ENCODE measurements at places on chromosomes 3 and 15.

DNA sequence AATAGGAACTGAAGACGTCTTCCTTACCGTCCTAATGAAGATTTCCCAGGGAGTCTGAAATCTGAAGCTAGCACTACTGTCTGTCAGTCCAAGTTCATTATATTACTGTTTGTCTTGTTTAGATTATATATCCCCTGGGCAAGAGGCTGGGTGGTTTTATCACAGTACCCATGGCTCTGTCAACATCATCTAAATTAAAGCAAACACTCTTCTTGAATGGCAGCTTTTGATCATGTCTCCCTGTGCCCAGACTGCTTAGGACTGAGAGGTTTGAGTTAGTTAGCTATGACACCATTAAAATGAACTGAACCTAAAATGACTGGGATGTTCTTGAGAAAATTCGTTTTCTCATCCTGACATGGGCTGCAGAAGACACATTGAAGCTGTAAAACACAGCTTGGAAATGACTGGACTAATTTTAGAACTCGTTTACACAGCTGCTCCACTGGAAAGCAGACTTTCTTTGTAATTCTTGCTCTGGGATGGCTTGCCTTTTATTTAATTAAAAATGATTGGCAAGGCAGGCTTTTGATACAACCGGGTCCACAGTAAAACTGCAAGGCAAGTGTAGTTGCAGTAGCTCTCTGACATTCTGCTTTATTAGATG is 243.5 kb downstream of the MFSD1 start:
- DNase-seq, result peak; percentile 52

DNA sequence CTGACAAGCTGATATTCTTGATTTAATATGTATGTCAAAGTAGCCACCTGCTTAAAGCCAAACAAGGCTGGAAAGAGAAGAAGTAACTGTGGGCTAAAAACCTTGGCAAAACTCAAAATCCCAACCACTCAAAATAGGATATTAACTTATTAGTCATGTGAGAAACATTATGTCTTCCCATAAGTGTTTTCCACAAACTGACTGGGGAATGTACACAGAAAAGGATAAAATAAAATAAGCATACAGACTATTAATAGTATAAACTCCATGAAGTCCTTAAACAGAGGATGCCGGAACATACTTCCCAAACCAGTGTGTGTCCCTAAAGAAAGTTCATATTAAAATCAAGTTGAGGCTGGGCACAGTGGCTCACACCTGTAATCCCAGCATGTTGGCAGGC is 263.7 kb upstream of the THBS1 start:
- no peak for DNase-seq

DNA sequence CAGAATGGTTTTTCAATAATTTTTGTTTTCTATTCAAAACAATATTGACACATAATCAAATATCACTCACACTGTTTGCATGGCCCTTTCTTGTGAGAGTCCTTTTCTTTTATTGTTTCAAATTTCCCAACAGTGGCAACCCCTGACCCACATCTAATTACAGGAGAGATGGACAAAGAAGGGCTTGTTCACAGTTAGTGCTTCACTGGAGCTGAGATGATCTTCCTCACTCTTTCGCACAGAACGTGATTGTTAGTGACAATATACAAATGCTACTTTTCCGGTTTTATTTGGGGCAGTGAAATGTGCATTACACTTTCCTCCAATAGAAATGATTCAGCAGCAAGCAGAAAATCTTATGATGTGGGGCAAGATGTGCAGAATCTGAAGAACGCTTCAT is 38.6 kb upstream of the TTC14 start:
- no peak for DNase-seq

DNA sequence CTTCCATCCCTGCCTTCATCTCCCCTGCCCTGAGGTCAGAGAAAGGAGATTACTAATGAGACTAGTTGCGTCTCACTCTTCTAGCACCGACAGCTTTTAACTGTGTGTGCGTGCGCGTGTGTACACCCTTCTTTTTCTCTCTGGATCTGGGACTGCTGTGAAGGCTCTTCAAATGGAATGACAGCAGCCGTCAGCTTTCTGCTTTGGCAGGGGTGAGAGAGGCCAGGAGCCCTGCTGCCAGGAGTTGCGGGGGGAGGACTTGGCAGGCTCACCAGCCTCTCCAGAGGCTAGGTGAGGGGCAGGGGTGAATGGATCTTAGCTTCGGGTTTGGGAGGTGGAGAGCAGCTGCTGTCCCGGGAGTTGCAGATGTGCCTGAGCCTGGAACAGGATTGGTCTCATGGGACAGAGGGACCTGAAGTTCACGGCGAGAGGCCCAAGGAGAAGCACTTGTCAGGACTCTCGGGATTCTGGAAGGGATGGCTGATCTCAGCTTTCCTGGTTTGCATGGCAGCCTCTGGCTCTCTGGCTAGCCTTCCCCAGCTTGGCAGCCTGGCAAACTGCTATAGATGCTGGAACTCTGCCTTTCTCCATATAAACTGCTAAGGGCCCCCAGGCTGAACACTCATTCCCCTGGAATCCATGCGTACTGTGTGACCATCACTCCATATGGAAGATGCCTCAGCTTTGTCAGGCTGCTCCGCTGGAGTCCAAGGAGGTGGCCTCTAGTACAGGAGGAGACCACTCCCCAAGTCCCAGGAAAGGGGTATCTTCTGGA is 16.6 kb downstream of the TEX264 start:
- no peak for DNase-seq

DNA sequence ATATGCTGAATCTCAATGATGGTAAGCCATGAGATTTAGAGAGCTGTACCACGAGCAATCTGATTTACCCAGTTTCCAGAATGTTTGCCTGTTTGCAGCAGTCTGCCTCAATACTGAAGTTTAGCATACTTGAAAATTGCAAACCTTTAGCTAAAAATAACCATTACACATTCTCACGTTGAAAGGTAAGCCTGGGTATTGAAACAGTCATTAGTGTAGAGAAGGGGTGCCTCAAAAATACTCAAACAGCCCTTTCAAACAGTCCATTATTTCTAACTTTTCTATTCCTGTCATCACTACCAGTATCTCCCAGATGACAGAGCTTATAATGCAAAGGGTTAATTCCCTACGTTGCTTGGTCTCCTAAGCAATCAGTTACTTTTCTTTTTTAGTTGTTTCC is 111.8 kb upstream of the MBNL1 start:
- no peak for DNase-seq

DNA sequence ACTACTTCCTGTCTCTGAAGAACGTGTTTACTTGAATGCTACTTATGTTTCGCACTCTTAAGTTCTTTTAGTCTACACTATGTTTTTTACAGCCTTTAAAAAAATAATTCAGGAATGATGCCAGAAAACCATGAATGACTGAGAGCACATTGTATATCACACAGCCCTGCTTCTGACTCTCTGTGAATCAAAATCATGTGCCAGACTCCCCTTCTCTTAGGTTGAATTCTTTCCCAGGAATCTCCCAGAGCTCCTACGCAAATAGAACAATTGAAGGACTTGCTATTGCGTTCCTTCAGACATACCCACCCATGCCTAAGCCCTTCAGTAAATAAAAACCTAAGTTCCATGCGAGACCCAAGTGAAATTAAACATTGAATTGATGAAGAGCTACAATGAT is 782.0 kb upstream of the ALCAM start:
- DNase-seq, result no peak

- no peak for DNase-seq
Observed at GRCh38 chr3:67018105-67018788, 20.1 kb downstream of the KBTBD8 start.

DNA sequence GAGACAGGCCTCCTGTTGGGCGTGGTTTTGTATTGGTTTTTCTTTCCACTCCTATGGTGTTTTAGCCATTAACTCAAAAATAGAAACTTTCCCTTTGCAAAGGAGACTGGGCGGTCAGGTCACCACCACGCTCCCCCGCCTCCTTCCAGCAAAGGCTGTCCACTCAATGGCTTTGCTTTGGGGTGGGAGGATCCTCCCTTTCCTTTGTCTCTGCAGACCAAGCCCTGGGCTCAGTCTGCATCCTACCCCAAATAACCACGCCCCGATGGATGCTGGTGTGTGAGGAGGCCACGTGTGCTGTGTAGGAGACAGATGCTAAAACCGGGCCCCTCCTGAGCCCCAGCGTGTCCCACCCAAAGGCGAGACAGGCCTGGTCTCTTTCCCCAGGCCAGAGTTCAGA is 68.5 kb downstream of the GRIP2 start:
- no peak for DNase-seq

- no peak for DNase-seq
Observed at GRCh38 chr15:52856286-52856685, 66.2 kb upstream of the ONECUT1 start.

GRCh38 chr3:134336587-134336986 is 37.7 kb downstream of the AMOTL2 start:
- DNase-seq, result no peak

DNA sequence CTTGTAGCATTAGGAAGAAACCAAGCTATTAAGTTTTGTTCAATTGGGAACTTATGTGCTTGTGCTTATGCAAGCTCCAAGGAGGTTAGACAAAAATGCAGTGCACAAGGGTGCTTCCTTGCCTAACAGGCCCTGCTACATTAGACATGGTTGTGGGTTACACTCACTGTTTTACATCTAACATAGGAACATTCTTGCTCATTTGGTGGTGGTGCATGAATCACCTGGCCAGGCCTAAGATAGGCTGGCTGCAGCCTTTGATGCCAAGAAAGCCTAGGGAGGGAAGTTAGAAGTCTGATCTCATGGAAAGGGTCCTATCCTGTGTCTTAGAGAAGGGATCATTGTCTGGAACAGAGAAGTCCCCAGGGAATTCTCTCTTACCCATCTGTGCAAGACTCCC is 43.5 kb downstream of the CA12 start:
- DNase-seq, result no peak

DNA sequence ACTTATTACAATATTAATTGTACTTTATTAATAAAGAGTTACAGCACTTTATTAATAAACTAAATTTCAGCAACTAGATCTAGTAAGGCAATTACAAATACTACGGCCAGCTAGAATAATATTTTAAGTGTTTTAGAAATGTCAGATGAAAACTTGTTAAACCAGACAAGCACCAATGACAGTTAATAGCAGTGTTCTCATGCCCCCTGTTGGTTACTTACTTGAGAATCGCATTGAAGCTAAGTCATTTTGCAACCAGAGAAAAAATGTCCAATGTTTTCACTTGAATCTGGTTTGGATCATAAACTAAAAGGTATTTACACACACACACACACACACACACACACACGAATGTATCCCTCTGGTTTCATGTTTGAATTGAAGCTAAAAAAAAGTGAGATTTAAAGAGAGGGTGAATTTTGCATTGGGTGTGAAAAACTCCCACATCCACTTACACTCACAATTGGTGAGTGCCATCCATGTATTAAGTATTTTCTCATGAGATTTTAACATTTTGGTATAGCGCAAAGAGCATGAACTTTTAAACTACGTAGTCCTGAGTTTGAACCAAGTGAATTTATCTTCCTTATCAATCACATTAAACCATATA is 347.7 kb downstream of the ZBBX start:
- DNase-seq, result no peak

DNA sequence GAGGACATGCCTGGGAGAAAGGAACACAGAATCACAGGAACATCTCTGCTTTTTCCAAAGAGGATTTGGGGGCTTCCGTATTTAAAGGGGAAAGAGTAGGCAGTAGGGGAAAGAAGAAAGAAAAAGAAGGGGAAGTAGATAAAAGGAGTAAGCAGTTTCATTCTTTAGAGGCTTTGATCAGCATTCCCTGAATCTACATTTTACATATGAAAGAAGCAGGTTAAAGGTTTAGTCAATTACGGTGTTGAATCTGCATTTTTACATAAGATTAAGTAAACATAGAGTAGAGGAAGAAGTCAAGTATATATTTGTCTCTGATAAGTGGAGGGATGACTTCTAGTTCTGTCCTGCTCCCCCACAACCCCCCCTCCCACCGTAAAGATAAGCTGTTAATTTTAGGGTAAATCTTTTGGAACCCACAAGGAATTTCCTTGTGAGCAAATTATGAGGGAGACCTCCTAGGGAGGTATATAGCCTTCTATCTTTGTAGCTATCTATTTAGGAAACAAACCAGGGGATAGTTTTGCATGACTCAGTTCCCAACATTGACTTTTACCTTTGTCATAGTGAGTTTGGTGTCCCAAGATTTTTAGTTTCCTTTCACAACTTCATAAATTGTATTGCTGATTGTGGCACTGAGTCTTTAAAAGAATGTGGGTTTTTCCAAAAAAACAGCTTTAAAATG is 8.7 kb upstream of the P2RY12 start:
- DNase-seq, result no peak

DNA sequence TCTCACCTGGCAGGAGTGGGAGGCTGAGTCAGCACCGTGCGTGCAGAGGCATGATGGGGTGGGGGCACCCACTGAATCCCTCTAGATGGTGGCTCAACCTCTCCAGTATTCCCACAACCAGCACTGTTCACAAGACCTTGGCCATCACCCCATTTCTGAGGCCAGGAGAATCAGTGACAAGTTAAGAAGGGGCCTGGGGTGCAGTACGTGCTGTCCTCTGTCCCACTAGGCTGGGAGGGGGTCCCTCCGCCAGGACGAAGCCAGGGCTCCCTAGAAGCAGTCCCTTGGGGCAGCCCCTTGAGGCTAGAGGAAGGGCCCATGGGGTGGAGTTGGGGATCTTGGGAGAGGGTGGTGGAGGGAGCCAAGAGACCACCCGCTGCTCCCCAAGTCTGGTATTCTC is 4.8 kb downstream of the MYL3 start:
- DNase-seq, result no peak

Data from NCI-H1417 treated with DMSO at 0.1 percent for 48 hours (cell line).